ENCODE measurements at places on chromosomes 13 and 19.
A peak's percentile ranks its signal among the peaks of the same experiment; 100 is the strongest.

GRCh38 chr19:30930941-30931706 lies 418.1 kb downstream of the TSHZ3 start:
- DNase-seq: no peak

- DNase-seq: peak; percentile 15
These were observed 1746.2 kb upstream of the PRR20A start for GRCh38 chr13:55394470-55394869.

GRCh38 chr19:18790566-18791314 lies at the start of gene COMP:
TSS of gene COMP (minus strand) at chr19:18791305. CDS start at chr19:18791269, 36 bp downstream.
- DNase-seq: no peak

DNA sequence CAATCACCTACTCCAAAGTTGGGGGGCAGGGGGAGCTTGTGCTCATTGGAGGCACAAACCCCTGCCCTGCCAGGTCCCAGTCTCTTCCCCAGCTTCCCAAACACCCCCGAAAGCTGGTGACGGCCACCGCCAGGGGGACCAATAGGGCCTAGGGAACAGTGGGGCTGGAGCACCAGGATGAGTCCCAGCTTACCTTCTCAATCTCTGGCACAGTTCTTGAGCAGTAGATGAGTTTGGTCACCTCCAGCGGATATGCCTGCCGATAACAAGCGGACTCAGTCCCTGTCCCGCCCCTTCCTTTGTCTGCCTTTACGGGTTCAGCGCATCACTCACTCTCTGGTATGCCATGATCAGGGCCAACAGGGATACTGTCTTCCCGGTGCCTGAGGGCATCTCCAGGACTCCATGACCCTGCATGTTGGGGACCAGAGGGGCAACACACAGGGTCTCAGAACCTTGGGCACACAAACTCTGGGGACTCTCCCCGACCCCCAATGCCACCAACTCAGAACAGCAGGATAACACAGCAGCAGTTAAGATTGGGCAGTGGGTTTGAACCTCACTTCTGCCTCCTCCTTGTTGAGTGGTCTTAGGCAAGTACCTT lies 1.5 kb downstream of the ERCC2 start:
- no peak for DNase-seq

DNA sequence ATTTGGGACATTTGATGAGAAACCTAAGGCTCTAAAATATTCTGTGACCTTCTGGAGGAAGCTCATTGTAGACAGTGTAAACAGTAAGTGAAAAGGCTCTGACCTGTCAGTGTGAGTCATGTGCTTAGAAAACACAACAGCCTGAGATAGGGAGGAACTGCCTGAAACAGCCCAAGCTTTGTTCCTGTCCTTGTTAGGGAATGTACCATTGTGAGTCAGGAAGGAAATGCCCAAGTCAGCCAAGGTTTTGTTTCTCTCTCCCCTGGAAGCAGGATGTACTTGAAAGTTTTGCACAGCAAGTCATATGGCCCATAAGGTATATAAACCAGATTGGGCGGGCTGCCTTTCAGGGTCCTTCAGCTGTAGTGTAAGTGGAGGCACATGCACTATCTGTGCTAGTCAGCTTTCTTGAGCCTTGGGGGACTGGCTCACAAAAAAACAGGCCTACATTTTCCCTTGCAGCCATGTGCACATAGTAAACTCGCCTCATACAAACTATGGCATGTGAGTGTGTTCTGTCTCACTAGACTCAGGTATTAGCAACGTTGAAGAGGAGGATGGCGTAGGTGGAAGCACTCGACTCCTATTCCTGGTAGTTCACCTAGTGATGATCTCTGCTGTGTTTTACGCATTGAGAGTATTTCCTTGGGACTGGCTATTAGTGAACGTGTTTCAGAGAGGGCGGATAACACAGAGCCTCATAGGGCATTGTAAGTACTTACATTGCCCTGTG lies 141.2 kb upstream of the KLHL1 start:
- no peak for DNase-seq

GRCh38 chr19:5718579-5719273 lies 1.2 kb downstream of the LONP1 start:
- DNase-seq: no peak

DNA sequence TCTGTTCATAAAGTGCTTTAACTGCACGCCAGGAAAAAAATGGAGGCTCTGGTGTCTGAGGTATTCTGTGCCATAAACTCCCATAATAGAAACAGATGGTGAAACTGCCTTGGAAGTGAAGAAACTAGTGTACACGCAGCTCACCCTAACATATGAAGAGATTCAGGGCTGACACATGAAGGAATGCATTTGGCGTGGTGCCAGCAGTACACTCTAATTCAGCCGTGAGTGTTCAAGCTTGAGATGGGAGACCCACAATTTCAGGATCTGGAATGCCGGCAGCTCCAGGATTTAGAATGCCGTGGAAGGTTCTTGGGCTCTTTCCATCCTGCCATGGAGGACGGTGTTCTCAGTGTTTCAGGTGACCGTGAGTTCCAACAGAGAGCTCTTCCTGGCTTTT lies 478.4 kb downstream of the TSHZ3 start:
- peak; percentile 86 for DNase-seq

DNA sequence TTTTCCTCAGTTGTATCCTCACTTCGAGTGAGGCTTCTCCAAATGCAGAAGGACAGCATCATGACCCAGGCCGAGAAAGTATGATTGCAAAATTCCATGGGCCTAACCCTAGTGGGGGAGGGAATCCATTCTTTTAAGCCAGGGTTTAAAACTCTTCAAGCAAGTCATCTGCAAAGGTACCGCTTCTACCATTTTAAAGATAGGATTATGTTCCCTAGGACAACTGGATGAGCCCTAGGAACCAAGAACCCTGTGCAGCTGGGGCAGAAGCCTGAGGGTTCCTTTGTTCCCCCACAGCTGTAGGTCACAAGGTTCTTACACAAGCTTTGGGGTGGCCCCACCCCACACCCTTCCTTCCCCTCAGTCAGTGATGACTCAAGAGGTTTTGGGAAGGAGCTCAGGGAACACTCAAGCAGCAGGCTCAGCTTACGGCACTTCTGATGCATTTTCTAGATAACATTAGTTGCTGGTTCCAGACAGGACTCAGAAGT lies 13.5 kb downstream of the ARL11 start:
- no peak for DNase-seq

Data from brain (organoid and tissue), 16 donors.